ENCODE measurements at places on chromosomes 13 and 19.
A peak's percentile ranks its signal among the peaks of the same experiment; 100 is the strongest.

DNA sequence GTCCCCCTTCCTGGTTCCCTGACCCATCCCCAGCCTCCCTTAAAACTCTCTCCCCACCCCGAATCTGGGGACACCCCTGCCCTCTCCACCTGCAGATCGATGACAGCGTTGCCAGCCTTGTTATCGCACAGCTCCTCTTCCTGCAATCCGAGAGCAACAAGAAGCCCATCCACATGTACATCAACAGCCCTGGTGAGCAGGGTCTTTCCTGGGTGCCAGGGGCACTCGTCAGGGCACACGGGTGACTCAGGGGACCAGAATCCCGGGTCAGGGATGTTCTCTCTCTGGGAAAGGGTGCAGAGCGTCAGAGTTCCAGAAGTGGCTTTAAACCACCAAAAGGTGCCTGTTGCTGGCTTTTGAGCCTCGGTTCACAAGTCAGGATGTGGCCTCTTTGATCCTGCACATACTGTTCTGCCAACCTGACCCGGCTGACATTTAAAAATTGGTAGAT, 1.0 kb downstream of the CLPP start:
- DNase-seq = peak; percentile 35

- DNase-seq = peak; percentile 46
Measured at GRCh38 chr19:41993612-41994483, at the start of gene ATP1A3. TSS of gene ATP1A3 (minus strand) at chr19:41994230. CDS start at chr19:41994076, 154 bp downstream.

DNA sequence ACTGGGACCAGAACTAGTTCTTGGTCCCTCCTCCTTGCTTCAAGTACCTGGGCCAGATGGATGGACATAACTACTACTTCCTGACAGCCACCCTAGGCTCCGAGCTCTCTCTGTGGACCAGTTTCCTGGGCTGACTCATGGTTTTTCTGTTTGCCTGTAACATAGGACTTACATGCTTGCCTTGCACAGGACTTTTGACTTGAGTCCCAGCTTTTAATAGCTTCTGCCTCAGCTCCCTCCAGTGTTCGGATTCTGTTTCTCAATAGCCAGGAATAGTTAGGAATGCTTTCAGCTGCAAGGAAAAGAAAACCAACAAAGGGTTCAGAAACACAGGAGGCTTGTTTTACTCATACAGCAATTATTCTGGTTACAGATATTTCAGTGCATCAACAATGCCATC, 405.9 kb downstream of the ZNF536 start:
- no peak for DNase-seq

- no peak for DNase-seq
Measured at GRCh38 chr13:25224151-25224550, 52.1 kb upstream of the AMER2 start.

GRCh38 chr13:113526466-113527220, 36.1 kb upstream of the DCUN1D2 start:
- DNase-seq = no peak

GRCh38 chr13:24123761-24124160, 36.8 kb upstream of the SPATA13 start:
- no peak for DNase-seq

DNA sequence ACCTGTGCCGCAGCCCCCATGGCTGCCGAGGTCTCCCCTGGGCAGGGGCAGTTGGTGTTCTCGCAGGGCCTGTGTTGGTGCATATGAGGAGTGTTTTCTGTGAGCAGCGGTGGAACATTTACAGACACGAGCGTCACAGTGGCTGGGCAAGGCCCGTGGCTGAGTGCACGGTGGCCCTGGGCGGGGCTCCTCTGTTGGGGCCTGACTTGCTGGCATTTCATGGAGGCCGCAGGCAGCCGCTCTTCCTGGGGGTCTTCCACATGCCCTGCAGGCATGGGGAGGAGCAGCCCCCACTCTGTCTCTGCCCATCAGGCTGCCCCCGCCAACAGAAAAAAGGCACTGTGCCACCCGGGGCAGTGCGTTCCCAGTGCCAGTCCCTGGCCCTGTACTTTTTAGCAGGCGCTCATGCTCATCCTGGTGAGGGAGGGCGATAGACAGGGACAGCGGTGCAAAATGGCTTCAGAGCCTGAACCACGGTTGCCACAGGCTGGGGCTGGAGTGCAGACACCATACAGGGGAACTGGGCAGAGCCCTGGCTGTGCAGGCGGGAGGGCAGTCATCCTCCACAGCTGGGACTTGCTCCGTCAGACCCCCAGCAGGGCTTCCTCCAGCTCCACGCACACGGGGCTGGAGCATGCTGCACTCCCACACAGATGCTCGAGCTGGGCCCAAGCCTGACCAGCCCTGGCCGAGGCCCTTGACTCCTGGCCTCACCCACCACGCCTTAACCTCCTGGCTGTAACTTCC, 23.5 kb downstream of the TFDP1 start:
- no peak for DNase-seq

DNA sequence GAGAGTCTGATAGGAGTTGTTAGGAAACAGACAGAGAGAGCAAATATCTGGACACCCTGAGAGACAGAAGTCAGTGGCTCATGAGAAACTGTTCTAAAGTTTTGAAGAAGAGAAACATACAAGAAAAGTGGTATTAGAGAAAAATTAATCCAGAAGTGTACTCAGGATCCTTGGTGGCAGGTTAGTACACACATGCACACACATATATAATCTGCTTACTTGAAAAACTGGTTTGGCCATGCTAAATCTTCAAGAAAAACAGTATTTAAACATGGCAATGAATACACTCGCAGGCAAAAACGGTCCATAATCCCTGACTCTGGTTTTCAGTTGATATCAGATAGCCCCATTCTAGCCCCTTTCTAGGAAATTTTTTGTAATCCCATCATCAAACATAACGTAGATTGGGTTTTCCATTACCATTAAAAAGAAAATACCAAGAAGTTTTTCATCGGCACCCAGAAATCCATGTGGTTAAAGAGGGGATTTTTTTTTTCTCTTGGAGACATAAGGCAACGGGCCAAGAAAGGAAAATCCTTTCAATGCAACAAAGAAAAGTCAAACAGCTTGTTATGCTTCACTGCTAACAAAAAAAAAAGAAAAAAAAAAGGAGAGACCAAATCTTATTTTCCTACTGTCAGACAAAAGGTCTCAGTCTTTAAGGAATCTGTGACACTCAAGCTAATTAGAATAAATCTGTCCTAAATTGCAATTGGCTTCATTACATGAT, 178.0 kb upstream of the MIR17HG start:
- DNase-seq = no peak

DNA sequence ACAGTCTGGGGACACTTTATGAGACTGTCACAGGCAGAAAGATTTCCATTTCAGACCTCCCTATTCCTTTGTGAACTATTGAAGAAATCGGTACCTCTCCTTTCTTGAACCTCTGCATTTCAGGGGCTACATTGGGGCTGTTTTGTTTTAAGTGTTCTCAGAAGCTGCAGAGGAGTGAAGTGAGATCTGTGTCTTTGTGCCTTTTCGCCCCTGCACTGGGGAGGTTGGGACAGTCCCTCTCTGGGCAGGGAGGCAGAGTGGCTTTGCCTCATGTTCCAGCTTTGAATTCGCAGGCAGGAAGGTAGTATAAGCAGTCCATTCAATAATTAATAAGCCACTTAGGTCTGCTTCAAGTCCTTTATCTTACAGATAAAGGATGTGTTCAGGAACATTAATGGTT, 9.5 kb upstream of the AMER2 start:
- no peak for DNase-seq

DNA sequence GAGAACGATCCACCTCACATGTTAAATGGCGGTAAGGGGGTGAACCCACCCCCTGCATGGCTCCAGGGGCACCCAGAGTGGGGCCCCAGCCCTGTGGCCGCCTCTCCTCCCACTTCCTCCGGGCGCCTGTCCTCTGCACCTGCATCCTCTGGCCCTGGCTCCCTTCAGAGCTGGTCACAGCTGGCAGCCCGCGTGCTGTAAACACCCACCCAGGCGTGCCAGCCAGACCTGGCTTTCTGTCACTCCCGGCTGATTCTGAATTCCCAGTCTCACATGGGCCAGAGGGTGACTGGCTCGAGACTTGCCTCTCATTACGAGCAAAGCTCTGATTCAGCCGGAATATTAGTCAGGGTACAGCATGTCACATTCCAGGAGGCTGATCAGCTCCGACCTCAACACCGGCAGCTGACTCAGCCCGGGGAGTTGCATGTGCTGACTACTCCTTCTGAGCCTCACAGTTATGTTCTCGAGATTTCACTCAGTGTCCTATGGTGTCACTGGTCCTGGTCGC, 75.1 kb downstream of the GNG7 start:
- DNase-seq = peak; percentile 67

- DNase-seq = peak; percentile 57
Measured at GRCh38 chr19:10431943-10432735, 11.8 kb downstream of the PDE4A start.

DNA sequence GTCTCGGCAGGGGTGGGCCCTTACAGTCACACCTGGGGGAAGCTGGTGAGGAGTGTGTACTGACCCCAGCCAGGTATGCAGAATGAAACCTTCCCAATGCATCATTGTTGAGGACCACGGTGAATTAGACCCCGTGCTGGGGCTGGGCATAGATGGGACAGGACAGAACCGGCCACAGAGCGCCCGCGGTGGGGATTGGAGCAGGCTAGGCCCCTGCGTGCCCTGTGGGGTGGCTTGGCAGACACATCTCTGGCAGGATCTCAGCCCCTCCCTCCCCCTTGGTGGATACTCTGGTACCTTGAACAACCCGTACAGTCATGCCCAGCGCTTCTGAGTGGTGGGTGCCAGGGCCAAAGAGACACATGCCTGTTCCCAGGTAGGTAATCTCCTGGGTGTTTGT, 200.6 kb downstream of the TEX29 start:
- no peak for DNase-seq

- no peak for DNase-seq
Measured at GRCh38 chr19:30206187-30206586, 166.0 kb upstream of the ZNF536 start.

DNA sequence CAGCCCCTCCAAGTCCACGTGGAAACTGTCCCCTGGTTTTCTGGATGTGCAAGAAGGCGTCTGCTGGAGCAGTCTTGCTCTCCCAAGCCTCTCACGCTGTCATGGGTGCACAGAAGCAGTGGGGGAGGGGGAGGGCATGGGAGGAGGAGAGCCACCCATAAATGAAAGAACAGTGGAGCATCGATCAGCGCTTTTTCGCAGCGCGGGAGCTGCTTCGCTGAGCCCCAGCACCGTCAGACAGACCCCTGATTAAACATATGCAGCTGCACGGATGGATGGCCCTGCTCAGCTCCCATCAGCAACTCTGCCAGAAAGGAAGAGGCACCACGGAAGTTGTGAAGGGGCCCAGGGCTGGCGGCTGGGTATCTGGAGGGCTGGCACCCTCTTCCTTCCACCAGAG, 264.9 kb downstream of the UQCRFS1 start:
- no peak for DNase-seq

GRCh38 chr13:96744367-96745331, 249.6 kb downstream of the OXGR1 start:
- DNase-seq = no peak

- no peak for DNase-seq
Measured at GRCh38 chr13:94481941-94482340, 2.5 kb upstream of the DCT start.

DNA sequence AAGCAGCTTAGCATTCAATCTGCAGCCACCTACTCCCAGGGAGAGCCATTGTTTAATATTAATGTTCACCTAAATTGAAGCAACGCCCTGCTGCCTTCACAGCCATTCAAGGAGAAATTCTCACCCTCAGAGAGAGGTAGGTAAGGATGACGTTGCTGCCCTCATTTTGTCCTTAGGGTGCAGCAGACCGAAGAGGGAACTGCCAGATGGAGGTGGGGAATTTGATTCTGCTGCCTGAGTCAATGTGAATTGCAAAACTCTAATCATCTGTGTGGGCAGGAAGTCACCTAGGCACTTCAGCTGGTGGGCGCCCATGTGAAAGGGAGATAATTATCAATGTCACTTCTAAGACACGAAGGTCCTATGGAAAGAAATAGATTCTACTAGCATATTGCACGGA, 503.4 kb downstream of the TBC1D4 start:
- no peak for DNase-seq

- DNase-seq = no peak
Measured at GRCh38 chr13:90443268-90443667, 904.2 kb upstream of the MIR17HG start.

DNA sequence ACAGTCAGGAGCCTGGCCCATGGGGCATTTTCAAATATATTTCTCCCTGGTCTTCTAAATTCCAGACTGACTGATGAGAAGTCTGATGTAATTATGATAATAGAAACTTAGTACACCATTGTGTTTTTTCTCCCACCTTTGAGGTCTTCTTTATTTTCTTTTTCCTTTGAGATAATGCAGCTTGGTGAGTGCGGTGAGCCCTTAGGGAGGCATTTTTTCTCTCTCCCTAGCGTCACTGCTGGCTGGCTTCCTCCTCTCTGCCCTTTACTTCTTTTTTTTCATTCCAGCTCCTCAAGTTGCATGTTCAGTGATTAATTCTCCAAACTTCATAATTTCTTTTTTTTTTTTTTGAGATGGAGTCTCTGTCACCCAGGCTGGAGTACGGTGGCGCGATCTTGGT, 12.8 kb upstream of the CDC42EP5 start:
- DNase-seq = no peak

DNA sequence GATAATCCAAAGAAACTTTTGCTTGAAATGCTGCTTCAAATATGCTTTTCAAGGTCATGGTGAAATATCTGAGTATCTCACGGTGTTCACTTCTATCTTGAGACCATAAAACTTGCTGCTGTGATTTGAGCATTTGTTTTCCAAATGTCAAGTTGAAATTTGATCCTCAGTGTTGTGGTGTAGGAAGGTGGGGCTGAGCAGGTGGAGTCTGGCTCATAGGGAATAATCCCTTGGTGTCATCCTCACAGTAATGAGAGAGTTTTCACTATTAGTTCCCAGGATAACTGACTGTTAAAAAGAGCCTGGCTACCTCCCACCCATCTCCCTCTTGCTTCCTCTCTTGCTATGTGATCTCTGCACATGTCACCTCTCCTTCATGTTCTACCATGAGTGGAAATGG, 858.0 kb upstream of the SLITRK5 start:
- no peak for DNase-seq

GRCh38 chr13:34124666-34125306, 306.8 kb downstream of the RFC3 start:
- DNase-seq = no peak

GRCh38 chr19:35856546-35857149, at the start of gene KIRREL2:
TSS of gene KIRREL2 (plus strand) at chr19:35856911. CDS start at chr19:35857120, 209 bp downstream.
- peak; percentile 26 for DNase-seq

- DNase-seq = no peak
Measured at GRCh38 chr19:12858041-12858928, 20.0 kb downstream of the MAST1 start.

- DNase-seq = no peak
Measured at GRCh38 chr13:21696865-21697448, 26.1 kb downstream of the FGF9 start.

- DNase-seq = no peak
Measured at GRCh38 chr13:113897161-113897560, 33.3 kb upstream of the GAS6 start.

Measured in stimulated activated CD4-positive, alpha-beta T cell treated with anti-CD3 and anti-CD28 coated beads, Interleukin-4, amount 100 ng/mL, for 24 hours (primary cell).